Activated T-cell treated with anti-CD3 and anti-CD28 coated beads for 24 hours (primary cell): ENCODE measurements at places on chromosomes 2 and 18.

GRCh38 chr18:7772510-7772888 is 205.4 kb downstream of the PTPRM start:
- no peak for DNase-seq

- no peak for DNase-seq
Observed at GRCh38 chr2:137973280-137973679, 9.0 kb downstream of the HNMT start.

DNA sequence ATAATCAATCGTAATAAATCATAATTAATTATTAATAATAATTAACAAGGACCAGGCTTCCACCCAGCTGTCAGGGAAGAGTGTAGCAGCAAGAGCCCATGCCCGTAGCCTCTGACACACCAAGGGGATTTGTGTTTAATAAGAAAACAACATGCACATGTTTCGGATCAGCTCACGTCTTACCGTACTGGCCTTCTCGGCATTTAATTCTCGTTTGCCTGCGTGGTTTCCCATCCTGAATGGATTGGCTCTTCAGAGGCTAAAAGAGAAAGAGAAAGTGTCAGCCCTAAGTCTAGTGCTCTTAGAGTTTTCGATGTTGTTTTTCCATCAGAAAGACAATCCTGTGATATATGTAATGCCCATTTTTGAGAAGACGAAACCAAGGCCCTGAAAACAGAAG is 27.6 kb downstream of the MBP start:
- DNase-seq, result no peak

DNA sequence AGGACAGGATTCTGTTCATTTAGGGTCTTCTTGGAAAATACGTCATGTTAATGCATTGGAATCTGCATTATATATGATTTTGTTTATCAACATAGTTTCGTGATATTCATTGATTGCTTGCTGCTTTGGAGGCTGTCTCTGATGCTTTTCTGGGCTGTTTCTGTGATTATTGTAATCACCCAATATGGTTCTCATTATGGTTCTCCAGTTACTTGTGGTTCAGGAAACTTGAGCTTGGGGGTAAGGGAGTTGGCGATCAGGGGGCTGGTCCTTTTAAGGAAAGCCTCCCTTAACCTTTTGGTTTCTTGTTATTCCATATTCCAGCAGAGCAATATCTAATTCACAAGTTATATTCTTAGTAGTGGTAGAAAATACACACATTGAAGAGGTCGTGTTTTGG is 17.4 kb upstream of the STON1 start:
- DNase-seq, result no peak

- DNase-seq, result no peak
Observed at GRCh38 chr2:216857131-216857550, 2.7 kb downstream of the TNP1 start.

- DNase-seq, result no peak
Observed at GRCh38 chr18:9707381-9708056, 582 bp upstream of the RAB31 start.

- DNase-seq, result peak; percentile 61
Observed at GRCh38 chr2:218168635-218169462, 2.1 kb upstream of the CXCR1 start.

DNA sequence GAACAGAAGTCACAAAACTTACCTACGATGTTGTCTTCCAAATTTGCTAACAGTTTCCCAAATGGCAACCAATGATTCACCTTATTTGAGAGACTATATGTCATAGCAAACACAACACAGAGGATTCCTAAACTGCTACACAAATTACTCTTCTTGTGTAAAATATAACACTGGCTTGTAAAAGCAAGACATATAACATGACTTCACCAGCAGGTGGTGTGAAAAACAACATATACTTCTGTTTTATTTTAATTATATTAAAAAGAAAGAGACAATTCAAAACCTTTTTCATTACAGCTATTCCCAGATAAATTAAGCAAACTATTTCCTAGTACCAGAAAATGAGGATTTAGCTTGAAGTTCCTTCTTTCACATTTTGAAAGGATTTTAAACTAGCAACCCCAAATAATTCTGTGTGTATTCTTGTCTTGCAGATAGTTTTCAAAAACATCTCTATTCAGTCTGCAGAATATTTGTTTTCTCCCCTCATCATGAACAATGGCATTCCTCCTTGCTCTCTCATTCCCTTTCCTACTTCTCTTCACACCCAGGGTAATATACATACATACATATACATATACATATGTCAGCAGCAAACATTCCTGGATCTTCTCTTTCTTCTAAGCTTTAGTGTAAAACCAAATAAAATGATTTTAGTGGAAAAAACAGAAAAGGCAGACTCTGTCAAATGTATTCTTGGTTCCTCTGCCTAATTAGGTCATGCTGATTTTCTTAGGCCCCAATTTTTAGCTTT is 62.1 kb downstream of the SCN3A start:
- DNase-seq, result no peak

DNA sequence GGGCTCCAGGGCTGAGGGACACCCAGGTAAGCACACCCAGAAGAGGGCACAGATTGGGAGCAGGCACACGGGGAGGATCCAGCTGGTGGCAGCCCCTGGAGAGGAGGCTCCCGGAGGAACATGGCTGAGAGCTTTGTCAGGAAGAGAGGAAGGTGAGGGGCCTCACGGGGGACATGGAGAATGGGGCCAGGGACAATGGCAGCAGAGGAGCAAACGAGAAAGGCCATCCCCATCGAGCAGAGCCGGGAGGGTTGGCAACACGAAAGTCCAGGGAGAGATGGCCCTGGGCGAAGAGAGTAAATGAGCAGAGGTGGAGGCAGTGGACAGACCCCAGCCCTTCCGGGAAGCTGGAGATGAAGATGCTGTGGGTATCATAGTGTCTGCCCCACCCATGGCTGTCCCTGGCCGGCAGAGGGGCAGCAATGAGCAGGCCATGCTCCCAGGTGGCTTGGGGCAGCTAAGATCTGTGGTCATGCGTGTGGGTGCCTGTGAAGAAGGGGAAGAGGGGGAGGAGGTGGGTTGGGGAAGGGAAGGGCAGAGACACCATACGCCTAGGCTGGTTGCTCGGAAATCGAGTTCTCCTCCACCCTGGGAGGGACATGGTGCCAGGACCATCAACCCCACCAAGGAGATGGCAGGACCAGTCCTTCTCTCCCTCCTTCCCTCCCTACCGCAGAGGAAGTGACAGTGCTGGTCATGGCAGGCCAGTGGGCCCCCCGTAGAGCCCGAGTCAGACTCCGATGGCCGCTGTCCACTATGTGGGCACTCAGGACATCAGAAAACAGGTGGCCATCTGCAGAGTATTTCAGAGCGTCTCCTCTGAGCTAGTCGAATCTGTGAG is 191.7 kb downstream of the NDUFA10 start:
- DNase-seq, result no peak

- DNase-seq, result no peak
Observed at GRCh38 chr2:10392951-10393639, 55.0 kb downstream of the ODC1 start.

GRCh38 chr18:56289381-56289780 is 349.0 kb downstream of the TXNL1 start:
- no peak for DNase-seq

- DNase-seq, result no peak
Observed at GRCh38 chr2:211033765-211034164, 477.4 kb downstream of the CPS1 start.

DNA sequence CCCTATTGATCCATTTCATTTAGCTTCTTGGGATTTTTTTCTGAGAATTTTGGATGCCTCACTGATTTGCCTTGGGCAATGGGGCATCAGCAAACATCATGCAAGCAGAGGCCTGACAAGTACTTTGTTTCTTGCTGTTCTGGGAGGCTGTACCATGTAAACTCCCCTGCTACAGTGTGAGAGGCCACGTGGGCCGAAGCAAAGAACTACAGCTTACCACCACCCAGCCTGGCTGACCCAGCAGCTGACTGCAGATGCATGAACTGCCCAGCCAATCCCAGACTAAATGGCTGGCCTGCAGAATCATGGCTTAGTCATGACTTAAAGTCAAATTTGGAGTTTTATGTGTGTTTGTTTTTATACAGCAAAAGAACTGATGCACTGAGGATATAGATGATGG is 579.9 kb downstream of the CNTNAP5 start:
- DNase-seq, result no peak

DNA sequence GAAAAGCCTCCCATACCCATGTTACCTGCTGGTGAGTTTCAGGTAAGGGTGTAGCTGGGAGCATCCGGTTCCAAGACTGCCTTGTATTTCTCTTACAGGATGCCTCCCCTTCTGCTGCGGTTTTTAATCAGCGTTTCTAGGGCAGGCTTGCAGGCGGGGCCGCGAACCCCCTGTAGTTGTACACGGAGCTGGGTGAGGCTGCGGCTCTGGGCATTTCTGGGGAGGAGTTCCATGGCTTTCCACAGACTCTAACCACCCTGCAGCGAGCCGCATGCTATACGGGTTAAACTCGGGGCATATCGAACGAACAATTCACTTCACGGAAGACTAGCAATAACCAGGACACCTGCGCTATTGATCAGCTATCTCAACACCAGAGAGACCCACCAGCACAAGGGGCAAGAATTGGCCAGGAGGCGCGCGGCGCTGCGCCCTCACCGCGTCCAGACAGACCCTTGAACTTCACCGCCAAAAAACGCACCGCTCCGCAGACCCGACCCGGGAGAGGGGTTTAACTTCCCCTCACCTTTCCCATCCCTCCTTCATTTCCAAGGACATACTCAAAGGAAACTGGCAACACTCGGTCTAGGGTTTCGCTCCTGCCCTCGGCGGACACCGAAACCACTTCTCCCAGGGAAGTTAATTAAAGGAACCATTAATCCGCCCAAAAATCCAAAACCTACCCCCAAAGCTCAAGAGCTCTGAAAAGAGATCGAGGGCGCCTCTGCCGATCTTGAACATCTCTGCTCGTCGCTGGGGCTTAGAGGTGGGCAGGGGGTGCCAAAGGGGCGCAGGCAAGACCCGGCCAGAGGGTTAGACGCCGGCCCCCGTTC is 909 bp downstream of the TGFA start:
- DNase-seq, result no peak

DNA sequence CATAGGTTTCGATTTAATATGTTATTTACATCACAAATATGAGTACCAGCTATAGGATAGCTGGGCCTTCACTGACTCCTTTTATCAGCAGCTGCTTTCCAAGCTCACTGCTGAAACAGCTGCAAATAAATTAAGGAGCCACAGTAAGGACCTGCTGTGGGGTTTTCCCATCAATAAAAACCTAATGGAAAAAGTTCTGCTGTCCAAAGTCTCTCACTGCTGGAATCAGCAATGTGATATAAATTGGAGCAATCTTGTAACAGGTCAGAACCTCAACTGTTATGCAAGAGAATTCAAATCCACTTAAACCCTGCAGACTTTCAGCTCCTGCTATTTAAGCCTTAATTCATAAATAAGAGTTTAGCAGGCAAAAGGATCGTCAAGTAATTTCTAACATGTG is 61.3 kb downstream of the NEB start:
- no peak for DNase-seq

- no peak for DNase-seq
Observed at GRCh38 chr2:132662732-132663131, 7.3 kb downstream of the LYPD1 start.

- no peak for DNase-seq
Observed at GRCh38 chr2:153005071-153005730, 286.8 kb downstream of the ARL6IP6 start.

DNA sequence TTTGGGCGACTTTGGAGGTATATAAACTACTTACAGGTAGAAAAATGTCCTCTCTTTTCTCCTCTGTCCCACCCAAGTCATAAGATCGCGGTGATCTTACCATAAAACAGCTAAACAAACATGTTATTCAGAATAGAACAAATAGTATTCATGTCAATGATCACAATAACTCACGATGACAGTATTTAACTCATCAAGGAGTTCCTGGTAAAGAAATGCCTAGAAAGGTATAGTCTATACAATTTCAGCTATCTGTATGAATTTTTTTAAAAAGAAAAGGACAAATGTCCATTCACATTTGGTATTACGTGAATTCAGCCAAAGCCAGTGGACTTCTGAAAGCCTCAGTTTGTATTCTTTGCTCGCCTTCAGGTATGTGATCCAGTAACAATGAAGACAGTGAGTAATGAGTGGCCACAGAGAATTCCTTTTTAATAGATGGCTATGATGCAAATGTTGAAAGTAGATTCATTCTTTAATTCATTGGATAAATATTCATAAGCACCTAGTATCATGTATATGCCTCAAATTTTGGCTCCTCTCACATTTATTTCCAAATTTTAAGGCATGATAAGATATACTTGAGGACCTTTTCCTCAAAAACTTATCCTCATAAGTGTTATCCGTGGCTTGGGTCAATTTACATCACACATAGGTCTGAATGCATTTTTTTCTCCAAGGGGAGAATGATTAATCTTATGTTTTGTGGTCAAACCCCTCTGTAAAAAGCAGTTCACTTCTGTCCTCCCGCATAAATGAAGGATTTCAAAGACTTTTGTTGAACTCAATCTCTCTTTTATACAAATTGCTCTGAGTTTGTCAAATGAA is 20.3 kb downstream of the ABCB11 start:
- no peak for DNase-seq

DNA sequence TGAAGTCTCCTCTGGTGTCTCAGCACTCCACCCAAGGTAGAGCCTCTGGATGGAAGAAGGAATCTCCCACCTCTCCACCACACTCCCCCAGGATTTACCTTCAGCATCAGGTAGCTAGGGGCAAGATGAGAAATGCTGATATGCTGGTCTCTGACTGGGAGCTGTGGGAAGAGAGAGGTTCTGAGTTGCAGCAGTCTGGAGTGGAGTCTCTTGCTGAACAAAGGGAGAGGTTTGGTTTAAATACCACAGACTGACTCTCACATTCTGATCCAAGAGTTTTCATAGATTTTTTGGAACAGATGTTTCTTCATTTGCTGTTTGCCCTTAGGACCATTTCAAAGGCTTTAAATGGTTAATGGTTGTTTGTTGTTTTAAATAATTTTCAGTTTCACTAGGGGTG is 1.1 kb upstream of the CFLAR start:
- no peak for DNase-seq

DNA sequence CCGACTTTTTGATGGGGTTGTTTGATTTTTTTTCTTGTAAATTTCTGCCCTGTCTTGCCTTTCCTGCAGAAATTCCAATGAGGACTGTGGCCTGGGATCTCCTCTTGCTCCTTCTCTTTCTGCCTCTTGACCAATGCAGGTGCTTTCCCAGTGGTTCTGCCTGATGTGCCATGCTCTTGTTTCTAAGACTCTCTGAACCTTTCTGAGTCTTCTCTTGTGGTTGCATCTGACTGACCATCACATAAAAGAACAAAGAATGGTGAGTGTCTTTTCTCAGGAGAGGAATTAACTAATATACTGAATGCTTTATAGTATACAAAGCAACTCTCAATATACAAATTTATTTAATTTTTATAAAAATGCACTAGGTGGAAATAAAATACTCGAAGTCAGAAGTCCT is 424.6 kb downstream of the TRIB2 start:
- DNase-seq, result no peak

- DNase-seq, result no peak
Observed at GRCh38 chr2:20224164-20224715, 690 bp downstream of the SDC1 start.

DNA sequence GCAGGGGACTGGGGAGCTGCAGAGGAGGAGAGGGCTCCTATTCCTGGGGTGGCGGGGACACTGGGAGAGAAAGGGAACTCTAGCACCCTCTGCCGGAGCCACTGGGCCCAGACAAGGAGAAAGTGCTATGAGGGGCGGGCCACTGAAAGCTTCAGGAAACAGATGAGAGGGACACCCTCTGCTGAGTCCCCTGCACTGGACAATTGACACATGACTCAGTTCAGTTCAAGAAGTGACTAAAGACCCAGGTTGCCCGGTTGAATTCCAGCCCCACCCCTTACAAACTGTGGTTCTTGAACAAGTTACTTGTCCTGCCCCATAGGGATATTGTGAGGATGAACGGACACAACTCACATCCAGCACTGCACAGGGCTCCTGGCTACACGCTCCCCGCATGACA is 5.0 kb downstream of the RUFY4 start:
- no peak for DNase-seq
